ENCODE measurements at places on chromosomes 5 and 9. TPM values are rescaled to one million over a fixed set of nuclear protein-coding genes. Genes with fewer than 3 reads are reported as not detected.

PTGR1 gene
- 276 TPM for total RNA-seq

GRCh38 chr9:96071076-96071814 lies 195.8 kb downstream of the ERCC6L2 start:
- no peak for DNase-seq

EXD3 gene
- 47.6 TPM for total RNA-seq

TMEM245 gene
- total RNA-seq, result 68.4 TPM

DNA sequence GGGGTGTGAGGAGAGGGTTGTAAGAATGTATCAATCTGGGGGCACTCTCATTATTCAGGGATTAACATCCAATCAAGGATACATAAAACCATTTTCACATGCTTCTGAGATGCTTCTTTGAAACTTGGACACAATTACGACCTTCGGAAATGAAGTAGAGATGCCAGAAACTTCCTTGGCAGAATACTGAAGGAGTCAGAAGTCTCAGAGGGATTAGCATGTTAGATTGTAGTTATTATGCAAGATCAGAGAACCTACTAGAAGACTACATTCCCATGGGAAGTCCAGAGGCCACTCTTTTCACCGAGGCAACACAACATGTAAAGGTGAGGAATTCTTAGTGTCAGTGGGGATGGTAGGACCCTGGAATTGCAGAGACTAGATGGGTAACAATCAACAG lies 5.1 kb upstream of the SLC22A4 start:
- DNase-seq, result no peak

DNA sequence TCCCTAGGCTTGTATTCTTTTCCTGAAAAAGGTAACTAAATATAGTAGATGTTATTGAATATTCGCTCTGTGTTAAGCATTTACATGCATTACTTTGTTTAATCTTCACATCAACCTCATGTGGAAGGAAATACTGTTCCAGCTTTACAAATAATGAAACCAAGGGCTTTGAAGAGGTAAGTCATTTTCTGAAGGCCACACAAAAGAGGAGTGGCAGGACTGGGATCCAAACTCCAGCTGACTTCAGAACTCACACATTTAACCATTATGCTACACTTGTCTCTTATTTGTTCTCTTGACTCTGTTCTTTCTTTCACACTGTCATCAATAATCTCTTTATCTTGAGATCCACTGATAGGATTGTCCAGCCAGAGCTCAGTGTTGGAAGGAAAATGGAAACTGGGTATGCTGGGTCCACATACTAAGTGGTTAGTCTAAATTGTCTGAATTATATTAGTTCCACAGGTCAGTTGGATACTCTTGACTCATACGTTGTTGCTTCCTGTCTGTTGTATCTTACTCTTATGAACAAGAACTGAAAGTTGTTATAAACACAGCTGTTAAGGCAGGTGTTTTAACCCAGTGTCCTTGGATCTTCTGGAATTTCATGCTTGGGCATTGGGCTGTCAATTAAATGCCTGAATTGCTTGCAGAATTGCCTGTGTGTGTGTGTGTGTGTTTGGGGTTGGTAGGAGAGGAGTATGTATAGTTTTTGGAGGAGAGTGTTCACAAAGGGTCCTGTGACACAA lies 65.6 kb downstream of the TLE4 start:
- no peak for DNase-seq

GRCh38 chr5:4555725-4556285 lies 584.3 kb upstream of the ADAMTS16 start:
- DNase-seq, result no peak

PCDHGA4 gene
- 3.3 TPM for total RNA-seq

FOXD4L5 gene
- total RNA-seq, result not detected

- DNase-seq, result no peak
Measured at GRCh38 chr9:77876091-77876490, 155.5 kb downstream of the GNAQ start.

CBY3 gene
- total RNA-seq, result not detected

IFNB1 gene
- total RNA-seq, result not detected

SERF1A gene
- total RNA-seq, result 14.5 TPM

- no peak for DNase-seq
Measured at GRCh38 chr9:93025736-93026135, 32.8 kb upstream of the SUSD3 start.

ARHGEF28 gene
- 29.9 TPM for total RNA-seq

OR1L6 gene
- not detected for total RNA-seq

GRCh38 chr9:91522481-91522880 lies 98.8 kb upstream of the NFIL3 start:
- no peak for DNase-seq

FGF10 gene
- total RNA-seq, result 3.5 TPM

GRCh38 chr5:81233080-81233634 lies at the start of gene CKMT2:
Gene CKMT2, plus strand, starts transcription at chr5:81233322. Its CDS starts 17,811 bp downstream, at chr5:81251133.
- DNase-seq, result peak; percentile 79

GRCh38 chr5:53603009-53603687 lies 42.7 kb downstream of the NDUFS4 start:
- no peak for DNase-seq

GRCh38 chr5:160799184-160799583 lies 52.8 kb downstream of the ATP10B start:
- no peak for DNase-seq

GRCh38 chr9:137836151-137836830 lies 41.3 kb upstream of the CACNA1B start:
- DNase-seq, result no peak

PHF2 gene
- total RNA-seq, result 31.0 TPM

DNA sequence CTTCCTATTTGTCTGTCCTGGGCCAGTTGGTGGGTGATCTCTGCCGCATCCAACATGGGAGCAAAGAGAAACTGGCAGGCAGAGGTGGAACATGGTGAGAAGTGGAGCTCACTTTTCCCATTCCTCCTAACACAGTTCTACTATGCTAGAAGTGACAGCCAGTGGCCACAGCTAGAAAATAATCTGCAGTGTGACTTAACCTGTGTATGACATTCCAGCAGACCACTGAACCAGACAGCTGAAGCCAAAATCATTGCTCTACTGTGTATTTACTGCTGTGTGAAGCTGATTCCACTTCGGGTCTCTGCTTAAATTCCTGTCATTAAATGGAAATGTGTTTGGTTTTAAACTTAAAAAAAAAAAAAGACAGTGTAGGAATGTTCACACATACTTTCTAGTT lies 523.0 kb downstream of the MTRR start:
- DNase-seq, result no peak

- no peak for DNase-seq
Measured at GRCh38 chr5:73743161-73743560, 117.2 kb downstream of the ARHGEF28 start.

GRCh38 chr5:115295777-115296123 lies 704 bp downstream of the CCDC112 start:
- DNase-seq, result no peak

DNA sequence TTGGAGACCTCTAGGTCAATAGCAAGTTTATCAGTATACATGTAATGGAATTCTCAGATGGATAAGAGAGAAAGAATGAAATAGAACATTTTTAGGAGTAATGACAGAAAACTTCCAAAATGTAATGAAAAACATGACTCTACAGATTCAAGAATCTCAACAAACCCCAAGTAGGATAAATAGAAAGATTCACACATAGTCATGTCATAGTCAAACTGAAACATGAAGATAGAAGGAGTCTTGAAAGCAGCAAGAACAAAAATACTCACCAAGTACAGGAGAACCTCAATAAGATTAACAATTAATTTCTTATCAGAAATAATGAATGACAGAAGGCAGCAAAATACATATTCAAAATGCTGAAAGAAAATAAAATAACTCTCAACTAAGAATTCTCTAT lies 164.5 kb downstream of the SPATA31D1 start:
- DNase-seq, result no peak

GRCh38 chr9:132885720-132886333 lies 7.1 kb downstream of the SPACA9 start:
- no peak for DNase-seq

GRCh38 chr5:177576169-177576568 lies 15.8 kb upstream of the TMED9 start:
- DNase-seq, result no peak

PRSS3 gene
- 61.2 TPM for total RNA-seq

- no peak for DNase-seq
Measured at GRCh38 chr9:31715250-31715649, 669.2 kb upstream of the ACO1 start.

DNA sequence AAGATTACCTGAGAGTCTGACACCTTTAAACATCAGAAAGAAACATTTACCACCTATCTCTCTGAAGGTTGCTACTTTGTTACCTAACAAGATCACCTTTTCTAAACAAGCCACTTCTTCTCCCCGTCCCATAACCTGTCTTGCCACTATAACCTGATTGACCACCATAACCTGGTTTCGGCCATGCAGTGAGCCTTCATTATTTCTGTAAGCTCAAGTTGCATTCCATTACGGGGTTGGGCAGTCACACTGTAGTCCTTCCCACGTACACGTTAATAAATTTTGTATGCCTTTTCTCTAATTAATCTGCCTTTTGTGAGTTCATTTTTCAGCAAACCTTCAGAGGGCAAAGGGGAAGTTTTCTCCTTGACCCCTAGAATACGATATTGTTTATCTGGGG lies 28.0 kb upstream of the CCNG1 start:
- no peak for DNase-seq

GRCh38 chr9:101579711-101580545 lies 14.8 kb downstream of the PPP3R2 start:
- DNase-seq, result no peak

CD180 gene
- total RNA-seq, result 1.6 TPM

TAS2R1 gene
- not detected for total RNA-seq

DNA sequence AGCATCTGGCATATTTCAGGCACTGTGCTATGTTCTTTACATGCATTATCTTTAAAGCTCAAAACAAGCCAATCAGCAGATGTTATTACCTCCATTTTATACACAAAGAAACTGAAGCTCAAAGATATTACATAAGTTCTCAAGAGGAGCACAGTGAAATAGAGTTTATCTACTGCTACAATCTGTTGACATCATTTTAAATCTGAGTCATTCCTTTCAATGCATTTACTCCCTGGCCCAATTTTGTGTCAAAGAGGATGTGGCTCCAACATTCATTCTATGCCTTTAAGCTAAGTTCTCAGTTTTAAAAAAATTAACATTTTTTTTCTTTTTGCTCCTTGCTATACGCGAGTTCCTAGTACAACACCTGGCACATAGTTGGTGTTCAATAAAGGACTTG lies 486.3 kb upstream of the ZNF462 start:
- no peak for DNase-seq

GRCh38 chr5:115335301-115335700 lies 38.8 kb upstream of the CCDC112 start:
- no peak for DNase-seq

C5orf52 gene
- total RNA-seq, result not detected

GRCh38 chr5:145678255-145678654 lies 156.9 kb downstream of the PRELID2 start:
- DNase-seq, result no peak

LCN1 gene
- total RNA-seq, result not detected

FAM81B gene
- total RNA-seq, result not detected

DNA sequence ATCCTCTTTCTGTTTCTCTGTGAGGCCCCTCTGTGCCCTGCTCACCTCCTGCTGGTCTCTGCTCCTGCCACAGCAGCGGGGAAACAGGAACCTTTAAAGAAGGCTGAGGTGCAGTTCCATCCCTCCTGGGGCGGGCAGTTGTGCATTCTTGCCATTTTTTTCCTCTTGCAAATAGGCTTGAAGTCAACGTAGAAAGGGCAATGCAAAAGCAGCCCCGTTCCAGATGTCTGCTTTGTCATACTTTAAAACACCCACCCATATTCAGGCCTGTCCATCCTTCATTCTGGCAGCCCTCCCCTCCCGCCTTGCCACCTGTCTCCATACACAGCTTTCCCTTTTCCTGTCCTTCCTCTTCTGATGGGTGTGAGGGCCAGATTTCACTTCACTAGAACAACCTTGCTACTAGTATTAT lies 65.4 kb upstream of the KLF9 start:
- DNase-seq, result no peak

GRCh38 chr9:35741740-35742139 lies 7.3 kb downstream of the GBA2 start:
- DNase-seq, result no peak

ARL10 gene
- 6.6 TPM for total RNA-seq

PCDHGB2 gene
- 5.1 TPM for total RNA-seq

GRCh38 chr5:644509-644908 lies 32.4 kb downstream of the CEP72 start:
- no peak for DNase-seq

PSD2 gene
- 0.23 TPM for total RNA-seq

DBH gene
- 0.06 TPM for total RNA-seq

LHX2 gene
- total RNA-seq, result 0.17 TPM

DNA sequence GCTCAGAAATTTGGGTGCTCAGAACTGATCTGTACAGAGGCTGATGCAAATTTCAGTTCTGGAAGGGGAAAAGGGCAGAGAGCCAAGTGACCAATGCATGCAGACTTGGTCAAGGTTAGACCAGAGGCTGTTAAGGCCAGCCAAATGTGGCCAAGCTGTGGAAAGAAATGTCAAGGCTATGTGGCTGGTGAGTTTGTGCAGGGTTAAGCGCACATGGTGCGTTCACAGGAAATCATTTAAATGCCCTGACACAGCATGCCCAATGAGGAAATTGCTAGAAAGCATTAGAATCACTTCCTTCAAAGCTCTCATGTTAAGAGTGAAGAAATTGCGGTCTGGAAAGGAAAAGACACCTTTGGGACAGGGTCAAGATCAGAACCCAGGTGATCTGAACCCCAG lies 58.0 kb downstream of the PTPN3 start:
- DNase-seq, result no peak

TAF11L5 gene
- not detected for total RNA-seq

CDC20B gene
- total RNA-seq, result 0.20 TPM

- no peak for DNase-seq
Measured at GRCh38 chr5:18037718-18038117, 403.5 kb downstream of the TAF11L14 start.

- DNase-seq, result no peak
Measured at GRCh38 chr5:102223542-102224477, 72.3 kb downstream of the SLCO4C1 start.

RNF208 gene
- 16.8 TPM for total RNA-seq

DNA sequence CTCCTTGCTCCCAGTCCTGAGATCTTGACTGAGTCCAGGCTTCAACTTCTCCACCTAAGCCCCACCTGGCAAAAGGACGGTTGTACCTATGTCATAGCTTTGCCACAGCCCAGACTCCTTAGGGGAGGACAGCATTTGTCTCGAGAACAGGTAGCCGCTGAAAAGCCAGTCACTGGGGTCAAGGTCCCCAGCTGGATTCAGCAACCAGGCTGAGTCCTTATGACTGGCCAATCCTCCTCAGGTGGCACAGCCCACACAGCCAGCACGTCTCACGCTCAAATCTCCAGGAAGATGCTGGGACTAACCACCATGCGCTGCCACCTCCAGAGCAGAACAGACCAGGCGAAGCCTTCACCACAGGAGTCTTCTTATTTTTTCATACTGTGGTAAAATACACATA lies 27.9 kb upstream of the SMU1 start:
- no peak for DNase-seq

DNA sequence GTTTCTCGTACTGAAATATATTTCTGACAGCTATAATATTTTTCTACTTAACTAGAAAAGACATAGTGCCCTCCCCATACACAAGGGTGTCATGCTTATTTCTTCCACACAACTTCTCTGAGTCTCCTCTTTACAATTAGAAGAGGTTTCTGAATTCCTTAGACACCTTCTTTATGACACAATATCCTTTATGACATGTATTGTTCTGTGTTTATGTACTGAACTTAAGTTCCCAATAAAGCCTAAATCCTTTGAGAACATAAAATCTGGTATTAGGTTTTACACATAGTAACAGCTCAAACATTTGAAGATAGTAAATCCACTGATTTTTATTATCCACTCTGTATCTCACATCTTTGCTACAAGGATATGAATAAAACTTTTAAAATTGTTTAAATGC lies 32.5 kb downstream of the GRAMD2B start:
- no peak for DNase-seq

Data from mucosa of gallbladder (tissue), 1 donor.